ENCODE measurements at places on chromosomes 7 and 10. TPM values are rescaled to one million over a fixed set of nuclear protein-coding genes. Genes with fewer than 3 reads are reported as not detected.

Gene MDFIC
- polyA plus RNA-seq = 30.1 TPM

Gene PGAM2
- polyA plus RNA-seq = 319 TPM

Gene TDRD1
- polyA plus RNA-seq = 0.13 TPM

Gene GARS1
- 56.7 TPM for polyA plus RNA-seq

Gene TUBAL3
- polyA plus RNA-seq = not detected

Gene BAIAP2L1
- polyA plus RNA-seq = 7.6 TPM

Gene CARD11
- polyA plus RNA-seq = 0.48 TPM

Gene IL15RA
- 3.2 TPM for polyA plus RNA-seq

Gene ASL
- 11.1 TPM for polyA plus RNA-seq

Gene PIK3CG
- 2.8 TPM for polyA plus RNA-seq

Gene NOS3
- polyA plus RNA-seq = 9.2 TPM

Gene OR2A1
- polyA plus RNA-seq = 0.19 TPM

Gene DLX6
- not detected for polyA plus RNA-seq

Gene OR2A42
- 0.53 TPM for polyA plus RNA-seq

Gene SLC26A5
- polyA plus RNA-seq = 0.14 TPM

Gene BCAP29
- 39.5 TPM for polyA plus RNA-seq

Gene GDF2
- not detected for polyA plus RNA-seq

Gene TNS3
- polyA plus RNA-seq = 24.9 TPM

Gene FLNC
- 823 TPM for polyA plus RNA-seq

Gene JAKMIP3
- 0.80 TPM for polyA plus RNA-seq

Gene NT5C3A
- polyA plus RNA-seq = 29.0 TPM

Gene MYL10
- polyA plus RNA-seq = 9.0 TPM

Gene SLC29A4
- 37.4 TPM for polyA plus RNA-seq

Gene PIP
- polyA plus RNA-seq = not detected

Gene MAT1A
- not detected for polyA plus RNA-seq

Gene ZNF727
- polyA plus RNA-seq = 0.17 TPM

Gene RELN
- 2.1 TPM for polyA plus RNA-seq

Gene TFEC
- 1.6 TPM for polyA plus RNA-seq

Gene ANKRD1
- polyA plus RNA-seq = 45.2 TPM

Gene NEUROD6
- not detected for polyA plus RNA-seq

Gene WEE2
- polyA plus RNA-seq = 0.22 TPM

Gene FANK1
- 0.56 TPM for polyA plus RNA-seq

Gene TRIM73
- polyA plus RNA-seq = 5.2 TPM

Gene ALOX5
- 1.9 TPM for polyA plus RNA-seq

Gene CALN1
- polyA plus RNA-seq = 1.8 TPM

Gene GPR26
- polyA plus RNA-seq = not detected

Gene SYNPO2L
- polyA plus RNA-seq = 263 TPM

Gene HYAL4
- not detected for polyA plus RNA-seq

Gene TWNK
- polyA plus RNA-seq = 9.9 TPM

Gene PRPS1L1
- not detected for polyA plus RNA-seq

Gene GIMAP4
- polyA plus RNA-seq = 18.7 TPM

Gene CXCL12
- polyA plus RNA-seq = 201 TPM

Gene HABP2
- polyA plus RNA-seq = 0.10 TPM

Gene CDC14C
- not detected for polyA plus RNA-seq

Gene SLC18A2
- 0.27 TPM for polyA plus RNA-seq

Gene TMEM213
- 0.13 TPM for polyA plus RNA-seq

Gene ACTA2
- polyA plus RNA-seq = 220 TPM

Gene SORBS1
- 72.6 TPM for polyA plus RNA-seq

Gene NRG3
- polyA plus RNA-seq = 0.19 TPM

Gene CFAP69
- polyA plus RNA-seq = 1.9 TPM

Gene A1CF
- not detected for polyA plus RNA-seq

Measured in hindlimb muscle (tissue), 1 donor.